ENCODE measurements at places on chromosomes 7 and 10.

- no peak for DNase-seq
Measured at GRCh38 chr10:17831896-17832295, 22.7 kb downstream of the MRC1 start.

DNA sequence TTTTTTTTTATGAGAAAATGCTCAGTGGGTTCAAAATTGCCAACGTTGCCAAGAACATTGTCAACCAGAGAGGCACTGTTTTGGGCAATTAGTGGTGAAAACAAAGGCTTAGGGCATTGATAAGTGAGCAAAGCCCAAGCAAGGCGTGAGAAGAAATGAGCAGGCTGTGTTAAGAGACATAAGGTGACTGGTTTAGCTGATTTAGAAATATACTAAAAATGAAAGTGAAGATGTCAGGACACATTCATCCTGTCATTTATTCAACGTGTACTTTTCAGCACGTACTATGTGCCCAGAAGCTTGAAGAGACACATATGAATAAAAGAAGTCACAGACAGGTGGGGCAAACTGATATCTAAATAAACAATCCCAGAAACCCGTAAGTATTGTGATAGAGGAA lies 31.8 kb downstream of the AOAH start:
- no peak for DNase-seq

GRCh38 chr10:89295597-89295996 lies 6.2 kb upstream of the IFIT2 start:
- peak; percentile 69 for DNase-seq

GRCh38 chr7:30285536-30286284 lies 1.3 kb downstream of the ZNRF2 start:
- DNase-seq = peak; percentile 99

DNA sequence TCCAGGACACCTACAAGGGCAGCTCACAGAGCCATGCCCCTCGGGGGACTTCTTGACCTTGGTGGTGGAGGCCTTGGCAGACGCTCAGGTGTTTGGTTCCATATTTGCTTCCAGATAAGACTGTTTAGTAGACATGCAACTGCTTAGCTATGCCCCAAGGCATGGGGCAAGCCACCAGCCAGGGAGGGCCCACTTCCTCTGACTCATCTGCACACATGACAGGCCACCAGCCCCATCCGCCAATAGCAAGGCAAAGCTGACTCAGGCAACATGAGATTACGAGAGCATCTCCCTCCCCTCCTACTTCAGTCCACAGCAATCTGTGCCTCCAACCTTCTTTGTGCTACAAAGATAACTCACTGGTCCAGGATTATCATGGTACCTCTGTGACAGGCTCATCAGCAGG lies 54.9 kb downstream of the KCNMA1 start:
- DNase-seq = no peak

All from GF-D8 (cell line).